ENCODE measurements at places on chromosomes 4 and X.
A peak's percentile ranks its signal among the peaks of the same experiment; 100 is the strongest.

- DNase-seq, result no peak
Observed at GRCh38 chrX:72046447-72046846, 85.3 kb downstream of the RTL5 start.

DNA sequence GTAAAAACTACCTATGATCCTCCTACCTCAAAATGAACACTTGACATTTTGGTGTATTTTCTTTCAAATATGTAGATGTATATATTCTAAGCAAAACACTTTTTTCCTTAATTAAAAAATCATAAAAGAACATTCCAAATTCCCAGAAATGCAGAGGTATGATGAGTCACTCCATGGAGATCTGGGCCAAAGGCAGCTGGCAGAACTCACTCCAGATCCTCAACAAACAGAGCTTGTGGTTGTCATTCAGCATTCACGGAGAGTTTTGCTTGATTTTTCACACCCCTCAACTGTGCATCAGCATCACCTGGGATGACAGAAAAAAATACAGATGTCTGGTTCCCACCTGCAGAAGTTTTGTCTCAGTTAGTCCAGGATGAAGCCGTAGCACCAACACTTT is 144.6 kb downstream of the KIT start:
- DNase-seq, result no peak

- DNase-seq, result peak; percentile 92
Observed at GRCh38 chrX:131792356-131792749, 230.7 kb upstream of the STK26 start.

DNA sequence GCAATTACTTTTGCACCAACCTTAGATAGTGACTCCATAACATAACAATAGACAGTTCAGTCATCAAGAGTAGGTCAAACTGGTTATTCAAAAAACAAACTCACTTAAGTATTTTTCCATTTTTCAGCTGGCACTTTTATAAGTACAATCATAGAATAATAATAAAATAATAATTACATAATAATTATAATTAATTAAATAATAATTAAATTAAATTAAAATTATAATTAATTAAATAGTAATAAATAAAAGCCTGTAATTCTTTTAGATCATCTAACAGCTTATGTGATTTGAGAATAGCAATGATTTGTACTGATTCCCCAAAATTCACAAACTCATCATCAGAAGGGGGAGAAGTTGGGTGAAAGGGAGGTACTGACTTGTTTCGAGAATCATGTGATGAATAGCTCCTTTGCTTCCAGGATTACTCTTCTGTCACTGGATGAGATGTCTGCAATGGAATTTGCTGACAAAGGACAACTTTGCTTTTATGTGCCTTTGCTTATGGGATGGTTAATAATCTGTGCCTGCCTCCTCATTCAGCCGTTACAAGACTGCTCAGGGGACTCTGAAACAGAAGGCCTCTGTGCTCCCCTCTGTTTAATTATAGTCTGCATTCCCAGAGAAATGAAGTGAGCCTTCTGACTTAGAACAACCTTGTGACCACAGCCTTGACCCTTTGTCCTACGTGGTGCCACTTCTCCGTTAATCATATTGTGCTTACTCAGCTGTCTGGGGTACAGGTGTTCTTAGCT is 104.8 kb upstream of the ENPEP start:
- DNase-seq, result no peak

DNA sequence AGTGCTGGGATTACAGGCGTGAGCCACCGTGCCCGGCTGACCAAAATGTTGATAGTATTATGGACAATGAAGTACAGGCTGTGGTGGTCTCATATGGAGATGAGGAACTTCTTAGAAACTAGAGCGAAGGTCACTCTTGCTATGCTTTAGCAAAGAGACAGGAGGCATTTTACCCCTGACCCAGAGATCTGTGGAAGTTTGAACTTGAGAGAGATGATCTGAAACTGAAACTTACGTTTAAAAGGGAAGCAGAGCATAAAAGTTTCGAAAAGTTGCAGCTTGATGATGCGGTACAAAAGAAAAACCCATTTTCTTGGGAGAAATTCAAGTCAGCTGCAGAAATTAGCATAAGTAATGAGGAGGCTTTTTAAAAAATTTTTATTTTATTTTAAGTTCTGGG is 8.5 kb upstream of the CTAG2 start:
- no peak for DNase-seq

DNA sequence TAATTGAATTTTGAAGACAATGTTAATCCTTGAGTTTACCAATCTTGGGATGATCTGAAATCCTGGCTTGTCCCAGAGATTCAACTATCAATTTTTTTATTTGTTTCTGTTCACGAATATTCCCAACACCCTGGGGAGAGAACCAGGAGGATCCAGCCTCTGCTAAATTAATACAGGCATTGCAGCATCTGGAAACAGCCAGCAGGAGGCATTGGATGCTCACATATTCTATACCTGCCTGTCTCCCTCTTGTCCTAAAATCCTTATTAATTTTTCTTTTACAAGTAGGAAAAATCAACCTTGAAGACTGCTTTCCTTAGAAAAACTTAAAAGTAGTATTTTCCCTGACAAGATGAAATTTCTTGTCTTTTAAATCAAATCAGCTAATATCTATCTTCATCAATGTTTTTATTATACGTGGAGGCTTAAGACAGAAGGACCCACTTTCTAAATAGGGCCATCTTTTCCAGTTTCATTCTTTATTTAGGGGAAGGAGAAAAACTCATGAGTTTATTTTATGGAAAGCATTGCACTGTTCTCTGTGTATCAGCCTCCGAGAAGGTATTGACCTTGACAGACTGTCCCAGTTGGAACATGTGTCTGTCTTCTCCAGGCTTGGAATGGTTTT is 102.4 kb downstream of the CLNK start:
- peak; percentile 17 for DNase-seq

GRCh38 chr4:68385267-68385666 is 35.4 kb upstream of the YTHDC1 start:
- DNase-seq, result no peak

DNA sequence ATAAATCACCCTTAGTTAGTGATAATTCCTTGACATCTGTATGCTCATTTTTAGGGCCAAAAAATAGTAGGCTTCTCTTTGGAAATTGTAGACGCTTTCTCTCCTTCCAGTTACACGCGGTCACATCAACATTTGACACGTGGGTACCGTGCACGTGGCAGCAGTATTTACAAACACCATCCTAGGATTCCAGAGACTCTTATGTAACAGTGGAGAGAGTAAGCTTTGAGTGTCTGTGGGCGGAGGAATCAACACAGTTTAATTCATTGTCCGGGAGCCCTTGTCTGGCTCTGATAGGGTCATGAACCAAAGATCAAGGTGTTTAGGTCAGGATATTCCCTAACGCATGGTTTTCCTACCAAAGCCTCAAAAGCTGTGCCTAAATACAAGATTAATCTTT is 12.2 kb downstream of the TET2 start:
- no peak for DNase-seq

DNA sequence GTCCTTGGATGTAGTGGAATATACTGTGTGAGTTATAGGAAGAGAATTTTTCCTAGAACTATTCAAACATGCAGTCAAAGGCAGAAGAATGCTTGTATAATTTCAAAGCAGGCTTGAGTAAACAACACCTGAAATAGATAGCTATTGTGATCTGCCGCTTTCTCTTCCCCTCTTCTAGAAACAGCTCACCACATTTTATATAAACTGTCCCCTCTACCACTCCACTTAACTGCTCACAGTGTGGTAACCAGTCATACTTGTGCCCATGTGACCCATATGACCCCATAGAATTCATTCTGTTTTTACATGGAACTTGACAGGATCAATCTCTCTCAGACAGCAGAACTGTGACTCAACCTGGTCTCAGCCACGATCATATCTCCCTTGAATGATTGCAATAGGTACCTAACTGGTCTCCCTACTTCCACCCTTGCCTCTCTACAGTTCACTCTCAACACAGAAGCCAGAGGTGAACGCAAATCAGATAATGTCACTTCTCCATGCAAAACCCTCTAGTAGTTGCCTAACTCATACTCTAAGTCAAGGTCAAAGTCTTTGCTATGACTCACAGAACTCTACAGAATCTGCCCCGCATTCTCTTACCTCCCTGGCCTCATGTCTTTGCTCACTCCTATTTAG is 85.6 kb upstream of the EFHC2 start:
- peak; percentile 2 for DNase-seq

DNA sequence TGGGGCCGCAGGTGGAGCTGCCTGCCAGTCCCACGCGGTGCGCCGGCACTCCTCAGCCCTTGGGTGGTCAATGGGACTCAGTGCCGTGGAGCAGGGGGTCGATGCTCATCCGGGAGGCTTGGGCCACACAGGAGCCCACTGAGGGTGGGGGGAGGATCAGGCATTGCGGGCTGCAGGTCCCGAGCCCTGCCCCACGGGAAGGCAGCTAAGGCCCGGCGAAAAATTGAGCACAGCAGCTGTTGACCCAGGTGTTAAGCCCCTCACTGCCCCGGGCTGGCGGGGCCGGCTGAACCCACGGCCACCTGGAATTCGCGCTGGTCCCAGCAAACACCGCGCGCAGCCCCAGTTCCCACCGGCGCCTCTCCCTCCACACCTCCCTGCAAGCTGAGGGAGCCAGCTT is 26.1 kb downstream of the VCX2 start:
- no peak for DNase-seq

DNA sequence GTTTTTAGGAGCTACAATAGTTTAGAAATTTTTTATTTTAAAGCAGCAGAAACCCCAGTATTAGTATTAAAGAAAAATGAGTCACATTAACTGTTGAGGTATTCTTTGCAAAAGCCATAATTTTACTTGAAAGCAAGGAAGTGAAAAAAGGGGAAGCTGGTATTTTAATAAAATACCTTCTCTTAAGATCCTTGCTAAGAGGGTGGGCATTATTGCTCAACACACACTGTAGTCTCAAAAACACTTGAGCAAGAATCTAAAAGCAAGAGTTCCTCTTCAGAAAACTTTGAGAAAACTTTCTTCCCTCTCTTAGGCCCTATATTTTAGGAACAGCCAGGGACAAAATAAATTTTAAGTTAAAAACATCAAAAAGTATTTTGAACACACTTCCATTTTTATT is 259.4 kb upstream of the DIAPH2 start:
- no peak for DNase-seq

DNA sequence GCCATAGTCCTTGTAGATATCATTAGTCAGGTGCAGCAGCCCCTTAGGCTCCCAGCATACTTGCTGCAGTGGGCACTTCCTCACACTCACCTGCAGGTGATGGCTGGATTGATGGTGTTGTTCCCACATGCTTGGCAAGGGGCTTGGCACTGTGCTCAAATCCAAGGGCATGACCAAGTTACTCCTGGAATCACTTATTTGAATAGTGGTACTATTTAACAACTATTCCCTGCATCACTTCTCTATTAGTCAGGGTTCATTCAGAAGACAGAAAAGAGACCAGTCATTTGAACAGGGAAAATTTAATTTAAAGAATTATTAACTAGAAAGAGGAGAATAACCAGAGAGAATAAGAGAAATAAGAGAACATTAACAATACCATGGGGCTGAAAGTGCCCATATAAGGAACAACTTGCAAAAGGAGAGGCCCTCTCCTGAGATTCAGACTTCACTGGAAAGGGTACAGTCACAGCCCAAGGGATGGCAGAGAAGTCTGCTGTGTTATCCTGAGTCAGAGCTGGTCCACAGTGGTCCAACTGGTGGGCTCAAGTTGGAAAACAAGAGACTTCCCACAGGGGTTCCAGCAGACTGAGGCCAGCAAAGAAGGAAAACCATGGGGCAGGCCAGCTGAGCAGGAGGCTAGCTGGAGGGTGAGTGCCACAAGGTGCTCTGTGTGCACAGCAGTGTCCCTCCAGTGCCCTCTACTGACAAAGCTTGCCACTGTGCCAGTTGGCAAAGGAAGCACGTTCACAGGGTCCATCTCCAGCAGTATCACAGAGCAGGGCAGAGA is 9.8 kb downstream of the SPP1 start:
- DNase-seq, result peak; percentile 39

DNA sequence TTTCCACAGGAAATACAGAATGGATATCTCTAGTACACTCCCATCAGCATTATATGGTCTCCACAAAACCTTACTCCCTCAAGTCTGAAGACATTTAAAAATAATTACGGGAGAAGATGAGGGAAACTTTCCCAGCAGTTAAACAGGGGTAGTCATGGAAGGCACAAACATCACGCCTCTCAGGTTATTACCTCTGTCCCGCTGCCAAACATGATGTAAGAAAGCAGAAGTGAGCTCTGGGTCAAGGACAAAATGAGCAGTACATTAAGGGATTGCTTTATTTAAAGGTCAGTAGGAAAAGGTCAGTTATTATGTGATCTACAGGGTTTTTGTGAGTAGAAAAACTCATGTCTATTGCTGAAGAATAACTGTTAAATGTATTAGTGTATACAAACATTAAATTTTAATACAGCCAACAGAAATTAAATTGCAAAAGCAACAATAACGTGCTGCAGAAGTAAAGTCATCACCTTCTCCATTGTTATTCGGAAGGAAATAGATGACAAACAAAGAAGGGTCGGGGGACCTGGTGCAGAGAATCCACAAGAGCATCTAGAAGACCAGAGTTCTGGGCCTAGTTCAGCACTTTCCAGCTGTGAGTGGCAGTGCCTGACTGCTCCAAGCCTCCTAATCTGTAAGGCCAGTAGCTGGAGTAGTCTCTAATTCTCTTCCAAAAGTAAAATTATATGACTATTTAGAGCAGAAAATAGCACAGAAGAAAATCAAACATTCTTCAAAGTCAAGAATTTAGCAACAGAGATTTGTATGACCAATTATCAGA is 171.2 kb downstream of the PPP3CA start:
- no peak for DNase-seq

- no peak for DNase-seq
Observed at GRCh38 chr4:11286533-11286932, 142.2 kb downstream of the HS3ST1 start.

GRCh38 chr4:82519072-82519471 is 42.7 kb downstream of the TMEM150C start:
- DNase-seq, result no peak

DNA sequence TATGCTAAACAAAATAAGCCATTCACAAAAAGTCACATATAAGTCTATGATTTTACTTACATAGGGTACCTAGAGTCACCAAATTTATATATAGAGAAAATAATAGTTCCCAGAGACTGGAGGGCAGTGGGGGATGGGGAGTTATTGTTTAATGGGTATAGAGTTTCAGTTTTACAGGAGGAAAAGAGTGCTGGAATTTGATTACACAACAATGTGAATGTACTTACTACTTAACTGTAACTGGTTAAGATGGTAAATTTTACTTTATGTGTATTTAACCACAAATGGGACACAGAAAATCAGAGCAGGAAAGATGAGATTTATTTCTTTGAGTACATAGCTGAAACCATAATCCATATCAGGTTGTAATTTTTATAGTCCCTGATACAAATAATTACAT is 144.4 kb downstream of the TMA16 start:
- DNase-seq, result no peak

DNA sequence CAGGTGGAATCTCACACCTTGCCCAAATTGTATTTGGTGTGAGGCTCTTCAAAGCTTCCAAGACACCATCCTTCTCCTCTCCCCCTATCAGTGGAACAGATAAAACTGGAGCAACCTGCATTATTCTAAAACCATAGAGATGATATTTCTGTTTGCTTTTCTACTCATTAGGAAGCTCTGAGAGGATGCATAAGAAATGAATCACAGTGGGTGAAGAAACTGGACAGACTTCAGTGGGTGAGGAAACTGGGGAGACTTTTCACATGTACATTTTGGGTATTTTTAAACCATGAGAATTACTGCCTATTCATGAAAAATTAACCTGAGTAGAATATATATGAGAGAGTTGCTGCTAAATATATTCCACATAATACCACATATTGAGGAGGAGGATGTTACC is 16.4 kb downstream of the HAND2 start:
- no peak for DNase-seq

- no peak for DNase-seq
Observed at GRCh38 chrX:133005616-133006015, 47.2 kb upstream of the HS6ST2 start.

GRCh38 chr4:31045151-31045550 is 325.0 kb downstream of the PCDH7 start:
- no peak for DNase-seq

GRCh38 chr4:14924812-14925344 is 77.4 kb upstream of the CPEB2 start:
- DNase-seq, result no peak

Measured in activated CD4-positive, alpha-beta T cell treated with anti-CD3 and anti-CD28 coated beads, Interleukin-2, amount 50 U/mL, for 16 hours (primary cell).